ENCODE measurements at places on chromosomes 2 and 18.

DNA sequence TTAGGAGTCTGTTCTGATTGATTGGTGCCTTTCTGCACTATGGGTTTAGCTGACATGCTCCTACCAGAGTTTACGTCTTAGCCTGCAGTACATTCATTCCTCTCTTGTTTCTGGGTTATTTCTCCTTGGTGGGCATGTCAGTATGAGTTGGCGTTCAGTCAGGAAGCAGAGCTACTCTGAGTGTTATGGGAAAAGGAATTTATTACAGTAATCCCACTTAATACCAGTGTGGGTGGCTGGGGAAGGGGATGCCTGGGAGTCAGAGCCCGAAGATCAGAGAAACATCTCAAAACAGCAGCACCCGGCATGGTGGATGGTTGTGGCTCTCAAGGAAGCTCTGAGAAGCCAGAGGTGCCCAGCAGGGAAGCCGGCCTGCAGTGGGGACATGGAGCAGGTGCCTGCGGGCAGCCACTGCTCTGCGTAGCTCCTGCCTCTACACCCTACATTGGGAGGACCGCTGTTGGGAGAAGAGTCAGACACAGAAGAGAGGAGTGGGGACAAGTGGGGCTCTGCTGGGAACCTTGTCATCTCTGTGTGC, 48.9 kb downstream of the RAB31 start:
- no peak for DNase-seq

DNA sequence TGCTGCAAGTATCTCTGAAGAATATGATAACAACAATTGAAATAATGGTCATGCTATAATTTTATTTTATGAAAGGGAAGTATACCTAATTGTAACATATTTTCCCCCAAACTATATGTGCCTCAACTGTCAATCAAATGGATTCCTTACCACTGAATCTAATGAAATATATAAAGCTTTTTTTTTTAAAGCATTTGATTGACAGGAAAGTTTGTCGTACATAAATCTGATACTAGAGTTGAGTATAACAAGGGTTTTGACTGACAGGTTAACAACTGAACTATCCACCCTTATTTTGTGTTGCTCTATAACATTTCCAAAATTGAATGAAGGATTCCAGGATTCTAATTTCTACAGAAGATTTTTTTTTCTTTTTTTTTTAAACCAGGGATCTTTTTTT, 1333.3 kb upstream of the SLC39A10 start:
- DNase-seq = no peak

DNA sequence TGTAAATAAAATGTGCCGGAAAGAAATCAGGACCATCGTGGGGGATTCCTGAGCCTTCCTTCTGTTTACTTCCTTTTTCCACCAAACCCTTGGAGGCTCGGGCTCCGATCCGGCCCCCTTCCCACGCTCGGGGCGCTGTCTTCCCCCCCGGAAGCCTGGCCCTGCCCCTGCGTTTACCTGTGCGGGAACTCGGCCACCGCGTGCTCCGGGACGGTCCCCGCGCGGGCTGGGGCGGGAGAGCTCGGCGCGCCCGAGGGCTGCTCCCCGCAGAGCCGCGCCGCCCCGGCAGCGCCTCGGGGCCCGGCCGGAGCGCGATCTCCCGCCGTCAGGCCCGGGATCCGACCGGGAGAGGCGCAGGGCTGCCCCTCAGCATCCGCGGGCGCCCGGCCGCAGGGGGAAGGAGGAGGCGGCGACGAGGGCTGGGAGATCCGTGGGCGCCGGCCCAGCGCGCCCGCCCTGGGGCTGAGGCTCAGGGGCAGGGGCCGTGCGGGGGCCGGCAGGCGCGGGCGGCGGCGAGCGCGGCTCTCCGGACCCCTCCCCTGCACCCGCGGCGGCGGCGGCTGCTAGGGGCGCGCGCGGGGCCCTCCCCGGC, 435 bp downstream of the ADCY3 start:
- DNase-seq = no peak

DNA sequence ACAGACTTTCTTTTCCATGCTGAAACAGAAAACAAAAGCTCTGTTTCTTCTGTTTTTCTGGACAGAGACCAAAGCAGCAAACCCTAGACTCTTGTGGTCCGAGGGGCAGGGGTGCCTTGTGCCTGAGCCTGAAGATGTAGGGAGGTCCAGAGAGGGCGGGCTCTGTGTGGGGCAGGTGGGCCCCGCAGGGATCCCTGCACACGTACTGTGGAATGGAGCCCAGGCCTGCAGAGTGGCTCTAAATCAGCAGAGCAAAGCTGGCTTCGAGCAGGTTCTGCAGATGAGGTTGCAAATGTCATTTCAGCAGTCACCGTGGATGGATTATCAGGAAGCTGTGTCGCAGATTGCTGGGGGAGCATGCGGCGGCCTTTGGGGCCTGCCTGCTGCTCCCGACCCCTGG, 438.6 kb downstream of the RNF144A start:
- DNase-seq = no peak

DNA sequence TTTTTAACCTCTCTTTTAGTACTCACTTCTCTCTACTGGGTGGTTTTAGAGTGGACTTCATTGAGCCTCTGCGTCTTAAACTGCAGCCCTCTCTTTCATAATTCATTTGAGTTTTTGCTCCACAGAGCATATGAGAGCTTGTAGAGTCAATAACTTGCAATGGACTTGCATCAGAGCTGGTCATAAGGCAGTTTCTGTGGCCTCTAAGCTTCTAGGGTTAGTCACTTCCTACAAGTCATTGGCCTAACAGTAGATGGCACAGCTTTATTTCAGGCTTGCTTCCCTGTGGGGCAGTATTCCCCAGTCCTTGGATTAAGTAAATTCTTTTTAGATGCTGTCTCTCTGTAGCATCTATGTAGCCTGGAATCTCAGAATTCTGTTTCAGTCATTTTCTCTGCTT, 1435.7 kb downstream of the LRP1B start:
- no peak for DNase-seq

DNA sequence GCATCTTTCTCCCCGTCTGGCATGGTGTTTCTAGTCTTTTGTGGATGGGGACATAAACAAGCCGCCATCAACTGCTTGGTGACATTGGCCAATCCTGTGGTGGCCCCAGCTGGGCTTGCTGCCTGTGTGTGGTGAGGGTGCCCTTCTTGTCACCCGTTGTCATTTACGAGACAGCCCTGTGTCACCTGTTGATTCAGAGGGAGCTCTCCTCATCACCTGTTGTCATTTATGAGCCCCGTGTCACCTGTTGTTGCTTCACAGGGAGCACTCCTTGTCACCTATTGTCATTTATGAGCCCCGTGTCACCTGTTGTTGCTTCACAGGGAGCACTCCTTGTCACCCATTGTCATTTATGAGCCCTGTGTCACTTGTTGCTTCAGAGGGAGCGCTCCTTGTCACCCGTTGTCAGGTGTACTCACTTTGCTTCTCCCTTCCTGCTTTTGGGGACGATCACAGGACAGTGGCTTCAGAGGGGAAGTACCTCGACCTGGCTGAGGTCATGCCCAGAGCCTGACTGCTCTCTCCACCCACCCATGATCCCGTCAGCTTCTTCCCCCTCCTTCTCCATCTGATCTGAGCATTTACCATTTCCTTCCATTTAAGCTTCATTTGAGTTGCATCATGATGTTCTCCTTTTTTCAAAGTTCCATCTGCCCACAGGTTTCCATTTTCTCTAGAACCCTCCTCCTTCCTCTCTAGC, 29.1 kb downstream of the HPCAL1 start:
- peak; percentile 31 for DNase-seq

GRCh38 chr2:48146552-48146951, 240.3 kb upstream of the FBXO11 start:
- DNase-seq = no peak

- no peak for DNase-seq
These were observed 12.9 kb downstream of the TTL start for GRCh38 chr2:112494828-112495227.

GRCh38 chr2:240972636-240973521, 25.5 kb upstream of the SNED1 start:
- DNase-seq = no peak

DNA sequence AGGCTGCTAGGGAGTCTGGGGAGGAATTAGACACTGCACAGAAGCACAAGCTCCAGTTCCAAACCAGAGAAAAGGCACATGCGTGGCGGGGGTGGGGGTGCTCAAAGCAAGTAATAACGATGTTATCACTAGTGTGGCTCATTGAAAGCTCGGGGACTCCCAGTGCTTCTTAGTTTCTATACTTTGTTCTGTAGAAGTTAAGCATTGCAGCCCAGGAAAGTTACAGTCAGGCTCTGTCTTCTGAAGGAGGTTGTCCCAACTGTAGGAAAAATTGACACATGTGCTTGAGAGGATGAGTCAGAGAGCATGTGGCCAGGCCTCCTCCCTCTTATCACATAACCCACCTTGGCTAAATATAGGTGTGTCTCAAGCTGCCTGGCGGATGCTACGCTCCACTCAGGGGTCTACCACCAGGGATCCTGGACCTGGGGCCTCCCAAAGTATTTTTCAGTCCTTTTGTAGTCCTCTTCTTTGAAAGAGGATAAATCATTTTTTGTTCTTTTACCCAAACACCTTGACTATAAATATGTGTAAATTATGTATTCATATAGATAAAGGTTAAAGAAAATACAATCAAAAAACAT, 3.8 kb downstream of the GALNT5 start:
- no peak for DNase-seq

DNA sequence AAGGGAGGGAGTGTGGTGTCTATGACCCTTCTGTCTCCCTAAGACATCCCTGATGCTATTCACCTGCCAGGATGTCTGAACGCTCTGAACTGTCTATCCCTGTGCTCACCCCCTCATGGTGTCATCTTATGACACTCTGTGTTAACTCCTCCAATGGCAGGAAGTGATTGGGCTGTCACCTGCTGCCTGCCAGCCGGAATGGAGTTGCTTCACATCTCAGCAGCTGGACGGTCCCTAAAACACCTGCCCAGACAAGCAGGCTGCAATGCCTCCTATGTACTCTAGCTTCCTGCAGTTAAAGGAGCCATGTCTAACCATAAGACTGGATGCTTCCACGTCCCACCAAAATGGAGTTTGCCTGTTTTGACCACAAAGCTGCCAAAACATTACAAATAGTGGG, 99.9 kb downstream of the CPO start:
- DNase-seq = no peak

DNA sequence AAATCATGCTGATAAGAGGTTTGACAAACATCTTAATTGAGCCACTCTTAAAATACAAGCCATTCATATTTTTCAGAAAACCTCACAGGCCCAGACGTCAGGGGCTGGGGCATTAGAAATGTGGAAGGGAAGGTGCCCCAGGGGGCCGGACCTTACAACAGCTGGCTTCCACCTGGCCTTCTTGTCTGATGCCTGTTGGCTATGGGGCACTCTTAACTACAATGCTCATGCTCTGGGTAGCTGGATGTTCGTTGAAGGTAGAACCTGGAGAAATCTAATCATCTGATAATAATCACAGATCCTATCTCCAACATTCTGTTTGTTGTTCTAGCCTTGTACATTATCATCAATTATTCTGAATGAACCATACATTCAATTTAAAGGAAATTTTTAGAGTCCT, 156.9 kb upstream of the SOX11 start:
- no peak for DNase-seq

DNA sequence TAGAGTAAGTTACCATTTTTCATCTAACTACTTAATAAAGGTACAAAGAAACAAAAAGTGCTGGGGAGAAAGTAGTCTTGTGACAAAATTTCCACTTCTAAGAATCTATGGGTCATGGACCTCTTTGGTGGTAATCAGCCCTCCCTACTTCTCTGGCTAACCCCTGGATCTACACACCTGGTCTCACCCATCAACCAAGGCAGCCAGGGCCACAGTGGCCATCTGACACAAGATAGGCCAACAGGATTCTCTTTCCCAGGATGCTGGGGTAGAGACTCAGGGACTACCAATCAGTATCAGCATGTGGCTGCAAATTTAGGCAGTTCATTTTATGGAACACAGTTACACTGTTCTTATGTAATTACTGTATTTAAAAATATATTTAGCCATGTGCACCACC, 17.8 kb downstream of the RNF149 start:
- no peak for DNase-seq

DNA sequence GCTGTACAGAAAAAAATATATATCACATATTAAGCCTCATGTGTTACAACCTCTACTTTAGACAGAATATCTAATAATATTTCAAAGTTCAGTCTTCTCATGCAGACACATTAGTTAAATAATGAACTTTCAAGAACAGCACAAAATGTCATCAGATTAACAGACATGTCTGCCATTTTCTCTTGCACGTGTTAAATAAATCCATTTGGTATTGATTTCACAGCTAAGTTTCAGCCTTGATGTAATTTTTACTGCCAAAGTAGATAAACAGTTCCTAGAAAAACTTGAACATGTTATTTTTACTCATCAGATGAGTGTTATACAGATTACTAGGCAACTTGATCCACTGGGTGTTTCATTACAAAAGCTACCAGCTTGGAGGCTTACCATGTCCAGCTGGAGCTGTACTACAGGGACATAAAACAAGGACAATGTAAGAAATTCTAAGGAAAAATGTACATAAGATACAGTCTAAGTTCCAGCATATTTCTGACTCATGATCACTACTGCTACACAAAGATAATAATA, 290.7 kb upstream of the DDX18 start:
- DNase-seq = no peak

- no peak for DNase-seq
These were observed 60.1 kb upstream of the TUBA3E start for GRCh38 chr2:130258356-130258755.

DNA sequence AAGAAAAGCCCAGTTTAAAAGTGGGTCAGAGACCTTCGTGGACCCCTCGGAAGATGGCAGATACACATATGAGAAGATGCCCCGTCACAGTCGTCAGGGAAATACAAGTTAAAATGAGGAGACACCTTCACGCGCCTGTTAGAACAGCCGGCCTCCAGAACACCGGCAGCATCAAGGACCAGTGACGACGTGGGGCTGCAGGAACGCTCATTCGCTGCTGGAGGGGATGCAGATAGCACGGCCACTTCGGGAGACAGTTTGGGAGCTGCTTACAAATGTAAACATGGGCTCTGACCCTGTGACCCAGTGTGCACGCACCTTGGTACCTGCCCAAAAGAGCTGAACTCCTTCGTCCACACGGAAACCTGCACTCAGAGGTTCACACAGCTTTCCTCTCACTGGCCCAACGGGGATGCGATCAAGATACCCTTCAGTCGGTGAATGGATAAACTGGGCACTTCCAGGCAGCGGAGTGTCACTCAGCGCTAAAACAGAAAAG, 83.7 kb upstream of the CTDP1 start:
- DNase-seq = no peak

DNA sequence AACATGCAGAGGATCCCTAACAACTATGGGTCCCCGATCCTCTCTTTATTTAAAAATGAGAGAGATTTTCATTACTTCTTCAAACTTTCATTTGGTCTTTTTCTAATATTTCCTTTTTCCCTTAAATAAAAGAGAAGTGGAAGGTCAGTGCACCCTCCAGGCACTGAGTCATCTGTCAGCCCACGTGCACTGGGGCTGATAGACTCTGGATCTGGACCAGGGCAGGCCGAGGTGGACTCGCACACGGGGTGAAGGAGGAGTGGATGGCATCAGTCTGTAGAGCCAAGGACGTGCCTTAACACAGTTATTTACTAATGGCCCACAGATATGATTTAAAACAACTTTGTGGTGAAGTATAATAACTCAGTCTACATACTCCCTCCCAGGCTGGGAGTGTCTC, 214.4 kb upstream of the TMEM200C start:
- no peak for DNase-seq

- DNase-seq = no peak
These were observed 33.3 kb downstream of the DOCK10 start for GRCh38 chr2:225008935-225009334.

- DNase-seq = peak; percentile 97
These were observed at the start of gene COX7A2L for GRCh38 chr2:42360890-42361727. Gene COX7A2L, minus strand, starts transcription at chr2:42361217. Its CDS starts 56 bp downstream, at chr2:42361161.

GRCh38 chr2:205797866-205798265, 115.6 kb downstream of the NRP2 start:
- DNase-seq = no peak
